IPS-NIHi11 (cell line): ENCODE measurements at places on chromosomes 11 and 22.

DNA sequence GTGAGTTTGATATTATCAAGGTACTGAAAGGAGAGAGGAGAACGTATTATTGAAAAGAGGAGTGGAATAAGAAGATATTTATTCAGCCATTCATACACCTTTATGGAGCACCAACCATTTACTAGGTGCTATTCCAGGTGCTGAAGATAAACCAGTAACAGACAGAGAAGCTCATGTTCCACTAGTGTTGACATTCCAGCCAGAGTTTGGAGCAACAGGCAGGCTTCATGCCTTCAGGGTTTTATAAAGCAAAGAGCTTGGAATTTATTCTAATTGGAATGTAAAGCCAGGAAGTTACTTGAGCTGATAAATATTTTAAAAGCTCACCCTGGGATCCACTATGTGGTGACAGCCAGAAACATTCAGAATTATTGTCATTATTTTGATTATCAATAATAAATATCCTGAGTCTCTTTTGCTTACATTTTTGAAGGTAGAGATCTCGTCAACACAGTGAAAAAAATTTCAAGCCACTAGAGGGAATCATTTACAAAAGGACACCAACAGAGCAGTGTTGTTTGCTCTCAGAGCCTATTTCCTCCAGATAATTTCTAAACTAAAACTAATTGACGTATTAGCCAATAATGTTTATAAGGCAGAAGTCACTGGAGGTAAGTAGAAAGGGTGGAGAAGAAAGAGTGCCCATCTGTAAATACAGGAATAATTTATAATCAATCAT lies 172.0 kb downstream of the KCNA4 start:
- DNase-seq, result no peak

- no peak for DNase-seq
Measured at GRCh38 chr11:126595560-126595959, 240.1 kb downstream of the ST3GAL4 start.

GRCh38 chr22:23178512-23179254 lies 1.6 kb upstream of the BCR start:
- peak; percentile 85 for DNase-seq

- DNase-seq, result no peak
Measured at GRCh38 chr22:46138058-46138797, 12.1 kb upstream of the PPARA start.

GRCh38 chr22:45752036-45752435 lies 80.4 kb downstream of the ATXN10 start:
- DNase-seq, result no peak

DNA sequence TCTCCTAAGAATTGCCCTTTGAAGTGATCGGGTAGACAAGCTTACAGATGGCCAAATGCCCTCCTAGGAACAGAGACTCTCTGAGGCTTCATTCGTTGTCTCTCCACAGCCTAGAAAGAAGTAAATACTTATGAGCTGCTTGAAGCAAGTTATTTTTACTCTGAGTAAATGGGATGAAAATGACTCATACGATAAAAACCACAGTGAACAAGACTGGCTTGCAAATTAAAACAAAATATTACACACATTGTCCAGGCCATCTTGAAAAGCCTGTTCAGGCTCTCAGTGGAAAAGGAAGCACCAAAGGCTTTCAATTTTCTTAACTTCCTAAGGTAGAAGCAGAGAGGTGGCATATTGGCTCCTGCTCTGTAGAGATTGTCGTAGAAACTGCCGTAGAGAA lies 294.2 kb downstream of the NELL1 start:
- DNase-seq, result no peak

DNA sequence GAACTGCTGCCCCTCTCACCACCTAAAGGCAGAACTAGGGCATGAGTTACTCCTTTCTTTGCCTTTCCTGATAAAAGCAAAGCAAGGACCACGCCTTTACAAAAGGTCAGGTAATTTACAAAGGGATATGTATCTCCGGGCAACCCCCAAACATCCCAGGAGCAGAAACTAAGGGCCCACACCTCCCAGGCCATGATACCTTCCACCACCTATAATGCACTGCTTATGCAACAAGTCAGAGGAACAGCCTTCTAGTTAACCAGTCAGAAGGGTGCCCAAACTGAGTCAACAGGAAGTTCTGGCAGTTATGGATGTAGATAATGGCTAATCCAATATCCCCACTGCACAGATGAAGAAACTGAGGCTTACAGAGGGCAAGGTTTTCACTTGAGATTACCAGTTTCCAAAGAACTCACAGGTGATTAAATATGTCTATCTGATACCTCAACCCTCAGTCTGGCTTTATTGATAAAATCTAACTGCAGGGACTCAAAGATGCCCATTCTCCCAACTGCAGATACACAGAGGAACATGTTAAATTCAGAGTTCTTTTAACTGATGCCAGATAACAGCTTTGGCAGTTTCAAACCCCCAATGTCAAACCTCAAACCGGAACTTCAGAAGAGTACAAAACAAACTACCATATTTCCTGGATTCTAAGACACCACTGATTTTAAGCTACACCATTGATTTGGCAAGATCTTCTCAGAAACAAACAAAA lies 16.8 kb upstream of the CASTOR1 start:
- DNase-seq, result no peak

GRCh38 chr11:18367431-18367830 lies 26.9 kb upstream of the LDHA start:
- DNase-seq, result no peak

GRCh38 chr11:129738242-129738641 lies 77.4 kb upstream of the TMEM45B start:
- no peak for DNase-seq

GRCh38 chr11:123451183-123451781 lies 21.2 kb downstream of the GRAMD1B start:
- DNase-seq, result no peak

GRCh38 chr22:24271386-24271854 lies 789 bp downstream of the SPECC1L start:
- no peak for DNase-seq

GRCh38 chr11:55966391-55966790 lies 3.4 kb downstream of the OR10AG1 start:
- no peak for DNase-seq
